ENCODE measurements at places on chromosomes 6 and 20.
A peak's percentile ranks its signal among the peaks of the same experiment; 100 is the strongest.

DNA sequence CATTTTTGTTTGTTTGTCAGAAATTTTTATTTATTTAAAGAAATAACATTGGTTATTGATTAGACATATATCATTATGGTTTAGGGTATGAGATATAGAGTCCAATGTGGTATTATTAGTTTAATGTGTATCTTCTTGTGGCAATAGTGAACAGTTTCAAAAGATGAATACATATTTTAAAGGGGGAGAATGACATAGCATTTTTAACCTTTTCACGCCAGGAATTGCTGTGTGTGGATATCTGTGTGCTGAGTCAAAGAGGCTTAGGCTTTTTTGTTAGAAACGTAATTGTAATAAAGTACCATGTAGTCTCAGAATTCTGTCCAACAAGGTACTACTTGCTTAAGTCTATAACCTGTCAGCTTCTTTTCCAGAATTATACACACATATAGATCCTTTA is 451.6 kb downstream of the ADGRB3 start:
- no peak for DNase-seq

GRCh38 chr6:46998436-46999017 is 43.6 kb downstream of the ADGRF1 start:
- DNase-seq: no peak

DNA sequence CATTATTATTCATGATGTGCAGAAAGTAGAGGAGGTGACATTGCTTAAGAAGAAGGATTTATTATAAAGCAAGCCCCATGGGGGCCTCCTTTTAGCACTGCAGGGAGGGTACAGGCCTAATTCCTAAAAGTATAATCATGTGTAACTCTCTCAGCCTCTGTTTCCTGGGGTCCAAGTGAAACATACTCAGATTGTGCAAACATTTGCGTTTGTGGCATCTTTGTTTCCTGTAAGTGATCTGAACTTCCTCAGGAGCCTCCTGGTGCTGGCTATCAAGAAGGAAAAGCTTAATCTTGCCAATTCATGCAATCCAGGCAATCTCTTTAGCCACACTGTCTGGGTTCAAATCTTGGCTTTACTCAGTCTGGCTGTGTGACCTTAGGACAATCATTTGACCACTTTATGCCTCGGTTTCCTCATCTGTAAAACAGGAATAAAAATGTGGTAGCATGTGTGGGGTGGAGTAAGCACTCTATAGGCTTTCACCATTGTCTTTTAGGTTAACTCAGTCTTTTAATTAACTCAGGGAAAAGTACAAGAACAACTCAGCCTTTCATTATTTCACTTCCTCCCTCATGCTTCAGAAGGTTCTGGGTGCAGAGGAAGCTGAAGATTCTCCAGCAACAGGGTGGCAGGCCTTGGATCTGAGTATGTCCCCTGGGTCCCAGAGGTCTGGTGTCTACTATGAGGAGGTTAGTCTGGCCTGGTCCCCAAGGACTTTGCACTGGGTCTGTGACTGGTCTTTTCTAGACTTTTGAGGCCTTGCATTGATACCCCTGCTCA is 831 bp upstream of the SIRPB2 start:
- no peak for DNase-seq

DNA sequence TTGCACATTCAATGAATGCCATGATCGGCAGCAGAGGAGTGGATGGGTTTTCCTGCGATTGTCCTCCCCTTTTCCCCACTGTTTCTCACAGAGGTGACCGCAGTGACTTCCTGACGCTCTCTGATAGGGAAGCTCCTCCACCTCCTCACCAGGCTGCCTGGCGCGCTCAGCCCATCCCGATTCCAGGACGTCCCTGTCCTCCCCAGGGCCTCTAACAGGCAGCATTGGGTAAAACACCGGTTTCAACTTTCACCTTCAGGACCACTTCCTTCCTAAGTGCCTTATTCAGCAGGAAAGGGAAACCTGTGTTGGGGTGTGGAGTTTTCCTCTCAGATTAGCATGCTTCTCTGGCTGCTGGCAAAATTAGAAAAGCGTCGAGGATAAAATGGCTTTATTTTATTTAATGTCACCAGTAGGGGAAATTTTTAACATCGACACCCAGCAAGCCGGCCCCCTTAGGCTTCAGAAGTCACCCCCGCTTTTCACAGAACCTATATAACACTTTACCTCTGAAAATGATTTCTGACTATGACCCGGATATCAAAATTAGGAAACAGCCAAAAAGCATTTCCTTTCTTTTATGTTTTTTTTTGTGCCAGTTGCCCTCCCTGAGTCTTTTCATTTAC is 570.4 kb upstream of the GJE1 start:
- DNase-seq: peak; percentile 3

GRCh38 chr6:27553123-27553904 is 80.4 kb upstream of the ZNF184 start:
- no peak for DNase-seq

DNA sequence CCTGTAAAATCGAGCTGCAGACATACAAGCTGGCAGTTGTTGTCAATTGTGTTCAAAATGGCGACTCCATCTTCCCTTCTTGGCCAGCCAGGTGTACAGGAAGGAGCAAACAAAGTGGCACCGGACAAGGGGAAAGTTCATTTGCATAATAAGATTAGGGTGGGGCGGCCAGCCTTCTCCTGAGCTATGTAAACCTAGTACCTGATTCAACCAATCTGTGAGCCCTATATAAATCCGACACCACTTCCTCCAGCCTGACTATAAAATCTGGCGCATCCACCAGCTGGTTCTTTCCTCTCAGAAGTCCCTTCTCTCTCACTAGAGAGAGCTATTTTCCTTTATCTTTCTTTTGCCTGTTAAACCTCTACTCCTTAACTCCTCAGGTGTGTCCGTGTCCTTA is 8.1 kb upstream of the HBS1L start:
- no peak for DNase-seq
